Activated T-helper 1 cell treated with Interleukin-2 at 50 U/mL for 16 hours (primary cell): ENCODE measurements at places on chromosomes 5 and 9.

DNA sequence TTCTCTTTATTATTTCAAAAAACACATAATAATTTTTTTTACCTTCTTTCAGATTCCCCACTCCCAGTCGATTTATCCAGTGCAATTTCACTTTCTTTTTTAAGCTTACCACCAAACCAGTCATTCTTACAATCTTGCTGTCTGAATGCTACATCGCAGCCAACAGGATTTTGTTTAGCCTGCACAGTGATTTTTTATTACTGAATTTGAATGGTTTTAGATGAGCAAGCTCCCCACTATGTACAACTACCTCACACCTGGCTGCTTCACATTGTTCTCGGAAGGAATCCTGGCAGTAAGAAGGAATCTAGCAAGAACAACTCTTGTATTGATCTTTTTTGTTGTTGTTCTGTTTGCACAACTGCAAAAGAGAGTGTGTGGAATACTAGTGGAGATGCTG, 668.1 kb upstream of the WWC1 start:
- no peak for DNase-seq

GRCh38 chr5:100731768-100732167, 171.3 kb downstream of the ST8SIA4 start:
- DNase-seq: no peak

- no peak for DNase-seq
Observed at GRCh38 chr5:643811-644271, 31.7 kb downstream of the CEP72 start.

GRCh38 chr9:113578882-113579282, 115.4 kb downstream of the RGS3 start:
- DNase-seq: peak; percentile 75

- peak; percentile 28 for DNase-seq
Observed at GRCh38 chr9:35696520-35697215, 6.9 kb upstream of the TPM2 start.

GRCh38 chr9:8825585-8826147, 1026.1 kb upstream of the DMAC1 start:
- no peak for DNase-seq

- DNase-seq: no peak
Observed at GRCh38 chr9:113331780-113332179, 8.3 kb downstream of the WDR31 start.

GRCh38 chr5:33601881-33602280, 161.1 kb downstream of the TARS1 start:
- DNase-seq: no peak

GRCh38 chr9:3768712-3769457, 243.1 kb upstream of the RFX3 start:
- no peak for DNase-seq

GRCh38 chr5:151646334-151646733, 40.4 kb downstream of the SPARC start:
- DNase-seq: no peak

- no peak for DNase-seq
Observed at GRCh38 chr9:115385383-115386122, 267.6 kb upstream of the TNC start.

- peak; percentile 86 for DNase-seq
Observed at GRCh38 chr5:177592010-177592834, at the start of gene TMED9. TMED9 (plus strand) TSS chr5:177592203; CDS start chr5:177592215, 12 bp downstream.

DNA sequence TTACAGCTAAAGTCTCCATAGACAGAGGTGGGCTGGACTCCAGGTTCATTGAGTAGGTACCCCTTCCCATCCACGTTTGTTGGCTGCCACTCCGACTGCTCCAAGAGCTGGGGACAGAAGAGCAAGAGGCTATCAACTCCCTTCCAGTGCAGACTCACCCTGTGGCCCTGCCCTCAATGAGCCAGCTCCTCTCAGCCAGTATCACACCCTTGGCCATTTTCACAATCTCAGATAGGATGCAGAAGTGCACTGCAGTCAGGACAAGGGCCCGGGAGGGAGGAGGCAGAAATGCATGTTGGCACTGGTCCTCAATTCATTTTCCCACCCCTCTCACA, 6.2 kb downstream of the IRF1 start:
- no peak for DNase-seq

DNA sequence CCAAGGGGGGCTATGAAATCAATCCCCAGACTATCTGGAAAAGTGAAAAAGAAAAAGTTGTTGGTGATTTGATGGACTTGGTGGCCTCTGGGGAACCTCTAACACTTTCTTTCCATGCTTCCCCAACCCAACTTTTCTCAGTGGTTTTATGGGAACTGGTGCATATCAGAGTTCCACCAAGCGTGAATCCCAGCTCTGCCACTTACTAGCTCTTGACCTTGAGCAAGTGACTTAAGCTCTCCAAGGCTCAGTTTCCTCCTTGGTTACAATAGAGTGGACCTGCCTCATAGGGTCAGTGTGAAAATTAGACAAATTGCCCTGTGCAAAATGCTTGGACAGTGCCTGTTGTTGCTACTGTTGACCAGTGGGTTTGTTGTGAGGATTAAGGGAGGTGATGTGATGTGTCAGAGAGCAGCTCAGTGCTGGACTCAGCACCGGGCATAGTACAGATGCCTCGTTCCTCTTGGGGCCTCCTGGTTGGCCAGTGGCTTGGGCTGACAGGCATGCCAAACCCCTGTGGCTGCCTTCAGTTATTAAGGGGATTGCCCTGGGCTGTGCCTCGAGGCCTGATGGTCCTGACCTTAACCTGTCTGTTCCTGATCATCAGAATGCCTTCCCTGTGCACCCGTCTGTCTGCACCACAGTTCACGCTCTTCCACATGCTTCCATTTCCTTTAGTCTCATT, 49.3 kb downstream of the COL15A1 start:
- DNase-seq: no peak

DNA sequence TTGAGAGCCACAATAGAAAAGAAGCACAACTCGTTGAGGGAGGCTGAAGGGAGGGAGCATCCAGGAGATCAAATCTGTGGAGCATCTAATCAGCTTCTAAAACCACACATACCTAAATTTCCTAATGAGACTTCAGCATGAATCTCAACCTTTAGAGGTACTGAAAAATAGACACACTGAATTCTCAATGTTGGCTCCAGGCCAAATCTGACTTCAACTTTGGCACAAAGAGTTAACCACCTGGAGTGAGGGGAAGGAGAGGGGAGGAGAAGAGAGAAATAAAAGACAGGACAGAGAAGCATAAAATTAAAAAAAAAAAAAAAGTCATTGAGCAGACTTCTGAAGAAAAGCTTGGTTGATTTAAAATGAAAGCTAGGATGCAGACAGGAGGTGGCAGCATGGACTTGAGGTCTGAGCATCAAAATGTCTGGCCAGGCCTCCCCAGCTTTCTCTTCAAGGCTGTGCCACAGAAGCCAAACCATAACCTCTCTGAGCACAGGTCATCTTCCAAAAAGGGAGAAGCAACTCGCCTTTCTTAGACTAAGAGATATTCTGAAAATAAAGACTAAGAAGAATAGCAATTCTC, 205.6 kb downstream of the DENND1A start:
- DNase-seq: no peak

DNA sequence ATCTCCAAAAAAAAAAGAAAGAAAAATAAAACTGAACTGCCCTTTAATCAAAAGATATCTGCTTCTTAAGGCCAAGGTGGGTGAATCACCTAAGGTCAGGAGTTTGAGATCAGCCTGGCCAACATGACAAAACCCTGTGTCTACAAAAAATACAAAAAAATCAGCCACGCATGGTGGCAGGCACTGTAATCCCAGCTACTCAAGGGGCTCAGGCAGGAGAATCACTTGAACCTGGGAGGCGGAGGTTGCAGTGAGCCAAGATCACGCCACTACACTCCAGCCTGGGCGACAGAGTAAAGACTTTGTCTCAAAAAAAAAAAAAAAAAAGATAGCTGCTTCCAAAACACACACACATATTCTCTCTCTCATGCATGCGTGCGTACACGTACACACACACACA, 17.8 kb downstream of the SCAI start:
- DNase-seq: no peak

GRCh38 chr5:59081693-59082092, 498.8 kb downstream of the RAB3C start:
- no peak for DNase-seq

DNA sequence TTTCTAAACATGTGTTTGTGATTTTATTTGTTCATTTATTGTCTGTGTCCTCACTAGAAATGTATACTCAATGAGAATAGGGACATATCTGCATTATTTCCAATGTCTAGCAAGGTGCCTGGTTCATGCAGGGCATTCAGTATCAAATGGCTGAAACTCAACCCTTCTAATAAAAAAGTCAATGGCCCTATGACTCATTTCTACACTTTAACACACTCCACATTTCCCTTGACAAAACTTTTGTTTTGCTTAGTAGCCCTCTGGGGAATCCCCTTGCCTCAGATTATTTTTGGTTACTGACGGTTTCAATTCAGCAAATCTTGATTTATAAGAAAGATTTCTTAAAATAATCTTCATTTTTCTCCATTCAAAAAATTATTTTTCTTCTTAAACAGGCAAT, 206.0 kb upstream of the DMRTA1 start:
- no peak for DNase-seq

DNA sequence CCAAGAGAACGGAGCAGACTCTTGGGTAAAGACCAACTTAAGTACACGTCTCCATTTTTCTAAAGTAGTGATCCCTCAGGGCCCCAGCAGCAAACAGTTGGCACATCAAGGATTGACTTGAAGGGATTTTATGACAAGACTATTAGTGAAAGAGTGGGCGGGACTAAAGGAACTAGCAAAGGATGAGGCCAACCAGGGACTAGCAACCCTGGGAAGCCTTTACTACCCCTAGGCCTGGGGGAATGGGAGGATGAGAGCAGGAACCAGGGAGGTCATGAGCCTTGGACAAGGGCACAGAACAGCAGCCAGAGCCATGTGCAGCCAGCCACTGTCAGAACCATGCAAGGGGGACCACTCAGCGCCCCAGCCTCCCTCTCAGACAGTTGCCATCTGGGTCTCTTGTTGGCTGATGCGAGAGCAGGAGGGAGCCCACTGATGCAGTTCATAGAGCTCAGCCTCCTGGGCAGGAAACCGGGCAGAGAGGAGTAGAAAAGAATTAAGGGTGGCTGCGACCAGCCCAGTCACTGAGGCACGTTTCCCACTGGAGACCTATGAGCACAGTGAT, 28.1 kb downstream of the TGFBI start:
- no peak for DNase-seq

GRCh38 chr5:145764325-145764724, 70.8 kb downstream of the PRELID2 start:
- DNase-seq: no peak

DNA sequence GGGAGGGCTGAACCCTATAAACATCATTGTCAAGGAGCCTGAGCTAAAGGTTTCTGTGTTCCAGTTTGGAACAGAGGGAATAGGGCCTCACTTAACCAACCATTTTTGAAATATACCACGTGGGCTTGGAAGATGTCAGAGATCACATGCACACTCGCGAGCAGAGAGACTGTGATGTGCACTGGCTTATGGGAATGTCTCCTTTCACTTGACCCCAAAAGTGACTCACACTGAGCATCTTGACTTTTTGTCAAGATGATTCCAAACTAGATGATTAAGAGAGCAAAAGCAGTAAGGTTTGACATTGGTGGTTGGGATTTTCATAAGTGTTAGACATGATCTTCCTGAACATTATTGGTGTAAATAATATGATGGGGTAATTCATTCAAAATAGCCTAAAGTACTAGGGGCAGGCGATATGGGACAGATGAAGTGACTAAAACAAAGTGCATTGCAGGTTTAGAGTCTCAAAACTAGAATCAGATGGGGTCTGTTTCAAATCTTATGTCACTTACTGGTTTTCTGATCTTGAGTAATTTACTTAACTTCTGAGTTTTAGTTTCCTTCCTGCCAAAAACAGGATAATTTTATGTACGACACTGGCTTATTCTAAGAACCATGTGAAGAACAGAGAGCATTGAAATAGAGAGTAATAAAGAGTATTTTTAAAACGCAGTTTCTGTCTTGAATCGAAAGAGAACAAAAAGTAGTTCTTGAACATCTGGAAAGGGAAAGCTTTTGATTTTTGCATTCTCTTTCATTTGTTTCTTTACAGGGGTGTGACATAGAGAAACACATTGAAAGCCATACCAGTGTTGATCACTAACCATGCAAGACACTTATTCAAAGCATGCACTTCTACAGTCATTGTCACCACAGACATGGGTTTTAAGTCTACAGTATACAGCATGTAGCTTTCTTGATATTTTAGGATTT, 383.0 kb downstream of the DIRAS2 start:
- DNase-seq: no peak

- no peak for DNase-seq
Observed at GRCh38 chr5:22348027-22348426, 505.1 kb downstream of the CDH12 start.

DNA sequence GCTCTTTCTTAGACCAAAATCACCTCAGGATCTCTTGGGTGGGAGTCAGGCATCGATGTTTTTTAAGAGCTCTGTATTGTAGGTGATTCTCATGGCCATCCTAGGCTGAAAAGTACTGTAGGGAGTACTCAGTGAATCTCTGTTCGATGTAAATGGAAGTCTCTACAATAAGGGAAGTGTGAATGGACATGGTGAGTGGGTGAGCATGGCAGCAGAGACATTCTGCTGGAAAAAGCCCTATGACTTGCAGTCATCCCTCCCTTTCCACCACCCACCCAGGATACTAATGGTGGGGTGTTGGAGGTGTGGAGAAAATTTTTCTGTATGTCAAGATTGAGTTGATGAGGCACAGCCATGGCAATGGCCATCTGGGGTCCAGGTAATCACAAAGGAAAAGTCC, 30.9 kb downstream of the ZNF366 start:
- no peak for DNase-seq

GRCh38 chr5:134100283-134101091, 14.0 kb upstream of the TCF7 start:
- DNase-seq: peak; percentile 71

DNA sequence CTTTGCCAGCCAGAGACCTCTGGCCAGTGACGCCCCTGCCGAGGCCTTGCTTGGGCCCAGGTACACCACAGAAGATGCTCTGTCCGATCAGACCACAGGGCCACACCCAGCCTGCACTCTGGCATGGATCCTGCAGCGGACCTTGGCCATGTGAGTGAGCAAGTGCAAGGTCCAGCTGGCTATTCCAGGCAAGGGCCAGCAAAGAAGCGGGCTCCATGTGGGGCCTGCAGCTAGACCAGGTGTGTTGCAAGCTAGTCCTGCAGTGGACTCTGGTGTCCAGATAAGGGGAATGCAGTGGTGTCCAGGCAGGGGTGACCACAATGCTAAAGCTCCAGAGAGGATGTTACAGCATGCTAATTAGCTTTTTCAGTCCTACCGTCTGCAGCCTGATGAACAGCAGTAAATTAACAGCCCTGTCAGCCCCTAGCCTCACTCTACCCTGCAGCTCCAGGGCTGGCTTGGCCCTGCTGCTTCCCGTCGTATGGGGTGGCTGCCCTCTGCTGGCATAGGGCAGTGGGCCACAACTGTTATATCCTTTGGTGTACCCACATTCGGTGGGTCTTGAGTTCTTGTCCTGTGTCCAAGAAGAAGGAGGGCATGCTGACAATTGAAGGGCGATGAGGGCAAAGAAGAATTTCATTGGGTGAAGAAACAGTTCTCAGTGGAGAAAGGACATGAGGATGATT, 284.5 kb upstream of the POU5F2 start:
- no peak for DNase-seq

- no peak for DNase-seq
Observed at GRCh38 chr5:73135021-73135420, 14.6 kb downstream of the TMEM171 start.
